ENCODE measurements at places on chromosomes 16 and 17.

DNA sequence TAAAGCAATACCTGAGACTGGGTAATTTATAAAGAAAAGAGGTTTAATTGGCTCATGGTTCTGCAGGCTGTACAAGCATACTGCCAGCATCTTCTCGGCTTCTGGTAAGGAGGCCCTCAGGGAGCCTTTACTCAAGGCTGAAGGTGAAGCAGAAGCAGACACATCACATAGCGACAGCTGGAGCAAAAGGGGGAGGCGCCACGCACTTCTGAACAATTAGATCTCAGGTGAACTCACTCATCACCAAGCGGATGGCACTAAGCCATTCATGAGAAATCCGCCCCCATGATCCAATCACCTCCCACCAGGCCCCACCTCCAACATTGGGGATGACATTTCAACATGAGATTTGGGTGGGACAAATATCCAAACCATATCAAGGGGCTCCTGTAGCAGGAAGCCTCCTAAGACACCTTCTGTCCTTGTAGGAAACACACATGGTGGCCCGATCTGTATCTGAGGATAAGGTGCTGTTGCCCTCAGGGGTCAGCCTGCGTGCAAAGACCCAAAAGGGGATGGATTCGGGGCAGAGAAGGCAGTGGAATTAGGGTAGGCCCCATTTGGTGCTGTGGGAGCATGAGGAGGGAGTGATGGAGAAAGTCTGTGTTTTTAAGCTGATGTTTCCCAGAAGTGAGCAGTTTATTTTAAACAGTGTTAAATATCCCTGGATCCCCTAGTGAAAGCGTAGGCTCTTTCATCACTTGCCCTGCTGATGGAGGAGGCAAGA lies 23.0 kb downstream of the IL21R start:
- DNase-seq, result no peak

GRCh38 chr16:50099957-50100648 lies 34.3 kb downstream of the HEATR3 start:
- no peak for DNase-seq

- no peak for DNase-seq
Observed at GRCh38 chr17:78163881-78164747, 4.3 kb upstream of the SYNGR2 start.

DNA sequence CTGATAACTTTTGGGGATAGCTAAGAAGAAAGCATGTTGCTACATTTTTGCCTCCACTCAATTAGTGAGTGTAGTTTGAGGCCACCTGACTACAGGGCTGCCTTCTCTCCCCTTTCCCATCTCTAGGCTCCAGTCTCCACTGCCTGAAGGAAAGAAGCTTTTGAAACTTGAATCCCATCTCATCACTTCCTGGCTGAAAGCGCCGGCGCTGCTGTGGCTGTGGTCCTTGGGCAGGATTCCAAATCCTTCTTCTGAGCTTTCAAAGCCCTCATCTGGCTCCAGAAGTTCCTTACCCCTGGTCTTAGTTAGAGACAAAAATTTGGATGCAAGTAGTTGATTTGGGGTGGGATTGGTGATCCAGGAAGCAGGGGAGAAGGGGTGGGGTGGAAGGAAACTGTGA lies 119.4 kb downstream of the FOXL1 start:
- no peak for DNase-seq

- no peak for DNase-seq
Observed at GRCh38 chr16:88550246-88550661, 19.9 kb upstream of the ZC3H18 start.

GRCh38 chr17:75105126-75106080 lies 4.4 kb upstream of the ARMC7 start:
- no peak for DNase-seq

GRCh38 chr17:76481071-76481655 lies 13.8 kb downstream of the AANAT start:
- no peak for DNase-seq

GRCh38 chr16:23213831-23214230 lies 31.3 kb downstream of the SCNN1G start:
- no peak for DNase-seq

Measured in activated CD4-positive, CD25-positive, alpha-beta regulatory T cell (primary cell).